Right lobe of liver (tissue), 6 donors: ENCODE measurements at places on chromosomes 3 and 15. TPM values are rescaled to one million over a fixed set of nuclear protein-coding genes. Genes with fewer than 3 reads are reported as not detected.

GRIP2 gene
- 0.06 TPM for total RNA-seq

GRCh38 chr3:30646961-30647752 is 40.8 kb downstream of the TGFBR2 start:
- no peak for DNase-seq
- H3K4me3 ChIP-seq = no peak overlapping the region
- no peaks in the 10 kb centered on the region for H3K27me3 ChIP-seq
- no peak overlapping the region for H3K27ac ChIP-seq
- H3K36me3 ChIP-seq = peaks cover 34% of the 10 kb centered on the region

DNA sequence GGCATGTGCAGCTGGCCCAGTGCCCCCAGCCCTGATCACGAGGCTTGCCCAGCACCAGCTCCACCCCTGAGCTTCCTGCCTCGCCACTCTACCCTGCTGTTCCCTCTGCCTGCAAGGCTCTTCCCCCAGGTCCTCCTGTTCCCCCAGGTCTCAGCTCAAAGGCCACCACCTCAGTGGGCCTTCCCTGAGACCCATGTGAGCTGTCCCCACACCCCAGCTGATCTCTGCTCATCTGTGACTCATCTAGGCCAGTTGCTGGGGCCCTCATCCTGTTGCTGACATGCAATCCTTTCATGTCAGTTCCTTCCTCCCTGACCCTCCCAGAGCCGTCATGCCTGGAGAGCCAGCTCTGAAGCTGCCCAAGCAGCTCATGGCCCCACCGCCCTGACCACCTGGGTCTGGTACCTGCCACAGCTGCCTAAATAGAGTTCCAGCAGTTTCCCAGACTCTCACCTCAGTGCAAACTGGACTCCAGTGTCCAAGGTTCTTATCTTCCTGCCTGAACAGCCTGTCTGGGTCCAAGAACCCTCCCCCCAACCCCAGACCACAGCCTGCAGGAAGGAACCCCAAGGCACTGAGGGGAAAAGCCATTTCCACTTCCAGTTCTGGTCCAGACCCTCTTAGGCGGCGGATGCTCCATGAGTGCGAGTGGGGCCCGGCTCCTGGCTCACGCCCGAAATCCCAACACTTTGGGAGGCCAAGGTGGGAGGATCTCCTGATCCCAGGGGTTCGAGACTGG is 116.6 kb upstream of the IQSEC1 start:
- H3K4me1 ChIP-seq = no peaks in the 10 kb centered on the region
- no peaks in the 10 kb centered on the region for H3K27me3 ChIP-seq
- no peak overlapping the region for H3K27ac ChIP-seq
- no peaks in the 10 kb centered on the region for H3K36me3 ChIP-seq

EPHA3 gene
- total RNA-seq = 1.5 TPM

GOLGA6B gene
- 0.19 TPM for total RNA-seq

GRCh38 chr3:18645619-18646018 is 220.5 kb upstream of the SATB1 start:
- H3K36me3 ChIP-seq = no peaks in the 10 kb centered on the region
- no peak overlapping the region for H3K4me3 ChIP-seq
- no peak for DNase-seq
- H3K4me1 ChIP-seq = no peaks in the 10 kb centered on the region
- no peak overlapping the region for H3K27ac ChIP-seq

- H3K4me3 ChIP-seq = no peak overlapping the region
- no peak overlapping the region for H3K27ac ChIP-seq
- H3K27me3 ChIP-seq = no peaks in the 10 kb centered on the region
- no peaks in the 10 kb centered on the region for H3K4me1 ChIP-seq
- no peak for DNase-seq
- no peaks in the 10 kb centered on the region for H3K36me3 ChIP-seq
These were observed 22.9 kb upstream of the TRA2B start for GRCh38 chr3:185960522-185961288.

DNA sequence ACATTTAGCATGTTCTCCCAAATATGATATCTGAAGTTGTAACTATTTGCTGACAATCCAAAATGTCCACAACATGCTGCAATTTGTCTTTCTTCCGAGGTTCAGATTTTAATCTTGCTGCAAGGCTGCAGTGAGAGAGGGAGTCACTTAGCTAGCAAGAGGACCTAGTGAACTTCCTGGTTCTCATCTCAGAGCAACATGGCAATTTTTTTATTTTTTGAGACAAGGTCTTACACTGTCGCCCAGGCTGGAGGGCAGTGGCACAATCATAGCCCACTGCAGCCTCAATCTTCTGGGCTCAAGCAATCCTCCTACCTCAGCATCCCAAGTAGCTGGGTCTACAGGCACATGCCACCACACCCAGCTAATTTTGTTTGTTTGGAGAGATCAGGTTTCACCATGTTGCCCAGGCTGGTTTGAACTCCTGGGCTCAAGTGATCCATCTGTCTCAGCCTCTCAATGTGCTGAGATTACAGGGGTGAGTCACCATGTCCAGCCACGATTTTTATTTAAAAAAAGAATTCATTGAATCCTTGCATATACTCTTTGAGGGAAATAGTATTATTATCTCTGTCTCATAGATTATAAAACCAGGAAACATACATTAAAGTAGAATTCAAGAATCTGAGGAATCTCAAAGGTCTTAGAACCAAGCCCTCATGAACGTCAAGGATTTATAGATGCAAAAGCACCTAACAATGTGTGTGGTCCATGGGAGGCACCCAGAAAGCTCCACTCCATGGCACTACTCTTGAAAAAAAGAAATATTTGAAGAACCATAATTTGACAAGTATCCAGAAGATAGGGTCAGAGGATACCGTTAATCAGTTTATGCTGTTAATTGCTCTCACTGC is 9.1 kb downstream of the HDC start:
- no peak overlapping the region for H3K27ac ChIP-seq
- no peak for DNase-seq
- no peaks in the 10 kb centered on the region for H3K27me3 ChIP-seq
- no peaks in the 10 kb centered on the region for H3K36me3 ChIP-seq

- H3K27ac ChIP-seq = no peak overlapping the region
- no peaks in the 10 kb centered on the region for H3K27me3 ChIP-seq
- H3K4me1 ChIP-seq = no peaks in the 10 kb centered on the region
These were observed 36.3 kb downstream of the NGRN start for GRCh38 chr15:90301707-90302300.

DNA sequence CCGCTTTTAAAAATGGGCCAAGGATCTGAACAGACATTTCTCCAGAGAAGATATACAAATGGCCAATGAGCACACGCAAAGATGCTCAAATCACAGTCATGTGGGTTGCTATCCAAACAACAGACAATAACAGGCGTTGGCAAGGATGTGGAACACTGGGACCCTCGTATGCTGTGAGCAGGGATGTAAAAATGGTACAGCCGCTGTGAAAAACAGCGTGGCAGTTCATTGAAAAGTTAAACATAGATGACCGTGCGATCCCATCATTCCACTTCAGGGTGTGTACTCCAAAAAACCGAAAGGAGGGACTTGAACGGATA is 6.7 kb upstream of the LRRC15 start:
- H3K36me3 ChIP-seq = no peaks in the 10 kb centered on the region
- H3K4me3 ChIP-seq = no peak overlapping the region
- no peaks in the 10 kb centered on the region for H3K27me3 ChIP-seq
- no peaks in the 10 kb centered on the region for H3K4me1 ChIP-seq
- H3K27ac ChIP-seq = no peak overlapping the region

DNA sequence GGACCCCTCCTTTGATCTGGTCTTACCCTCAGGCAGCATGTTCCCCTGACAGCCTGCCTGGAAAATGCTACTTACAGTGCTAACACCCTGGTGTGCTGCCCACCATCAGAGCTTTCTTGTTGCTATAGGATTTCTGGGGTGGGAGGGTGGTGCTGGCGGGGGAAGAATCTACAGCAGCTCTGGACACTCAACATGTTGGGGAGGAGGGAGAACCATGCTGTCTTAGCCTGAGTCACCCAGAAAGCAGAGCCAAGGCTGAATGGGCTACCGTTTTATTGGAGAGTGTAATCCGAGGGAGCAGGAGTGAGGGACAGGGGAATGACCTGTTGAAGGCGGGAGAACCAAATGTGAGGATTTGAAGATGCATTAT is 45.6 kb downstream of the MFSD1 start:
- no peak for DNase-seq
- H3K4me3 ChIP-seq = no peak overlapping the region
- no peaks in the 10 kb centered on the region for H3K36me3 ChIP-seq
- no peak overlapping the region for H3K27ac ChIP-seq

CRYGS gene
- 1.1 TPM for total RNA-seq

- DNase-seq = no peak
- no peaks in the 10 kb centered on the region for H3K4me1 ChIP-seq
- H3K36me3 ChIP-seq = no peaks in the 10 kb centered on the region
- no peak overlapping the region for H3K27ac ChIP-seq
- H3K27me3 ChIP-seq = no peaks in the 10 kb centered on the region
These were observed 17.2 kb downstream of the RAD18 start for GRCh38 chr3:8945890-8946600.

ACP3 gene
- total RNA-seq = 0.22 TPM
